ENCODE measurements at places on chromosomes 11 and 22. TPM values are rescaled to one million over a fixed set of nuclear protein-coding genes. Genes with fewer than 3 reads are reported as not detected.

DNA sequence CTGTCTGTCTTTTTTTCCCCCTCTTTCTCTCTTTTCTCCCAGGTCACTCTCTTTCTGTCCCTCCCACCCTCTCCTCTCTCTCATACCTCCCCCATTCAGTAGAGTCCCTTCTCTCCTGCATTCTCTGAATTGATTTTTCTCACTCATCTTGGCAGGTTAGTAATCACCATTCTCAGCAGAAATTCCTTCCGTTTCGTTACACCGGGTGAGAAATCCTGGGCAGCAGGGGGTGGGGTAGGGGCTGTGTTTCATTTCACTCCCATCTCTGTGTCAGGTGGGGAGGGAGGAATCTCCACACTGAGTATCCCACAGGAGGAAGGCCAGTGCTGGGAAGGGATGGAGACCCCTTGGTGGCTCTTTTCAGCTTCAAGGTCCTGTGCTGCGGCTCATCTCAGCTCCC lies 253.5 kb downstream of the MIAT start:
- H3K36me3 ChIP-seq, result no peaks in the 10 kb centered on the region
- DNase-seq, result no peak
- H3K4me1 ChIP-seq, result no peaks in the 10 kb centered on the region
- no peak overlapping the region for H3K27ac ChIP-seq
- no peak overlapping the region for H3K4me3 ChIP-seq
- H3K27me3 ChIP-seq, result peaks cover 24% of the 10 kb centered on the region

- no peaks in the 10 kb centered on the region for H3K4me1 ChIP-seq
- H3K36me3 ChIP-seq, result no peaks in the 10 kb centered on the region
- DNase-seq, result no peak
Measured at GRCh38 chr11:75241906-75242644, 1.5 kb downstream of the TPBGL start.

FOSL1 gene
- total RNA-seq, result 7.4 TPM

BTBD18 gene
- total RNA-seq, result not detected

DNA sequence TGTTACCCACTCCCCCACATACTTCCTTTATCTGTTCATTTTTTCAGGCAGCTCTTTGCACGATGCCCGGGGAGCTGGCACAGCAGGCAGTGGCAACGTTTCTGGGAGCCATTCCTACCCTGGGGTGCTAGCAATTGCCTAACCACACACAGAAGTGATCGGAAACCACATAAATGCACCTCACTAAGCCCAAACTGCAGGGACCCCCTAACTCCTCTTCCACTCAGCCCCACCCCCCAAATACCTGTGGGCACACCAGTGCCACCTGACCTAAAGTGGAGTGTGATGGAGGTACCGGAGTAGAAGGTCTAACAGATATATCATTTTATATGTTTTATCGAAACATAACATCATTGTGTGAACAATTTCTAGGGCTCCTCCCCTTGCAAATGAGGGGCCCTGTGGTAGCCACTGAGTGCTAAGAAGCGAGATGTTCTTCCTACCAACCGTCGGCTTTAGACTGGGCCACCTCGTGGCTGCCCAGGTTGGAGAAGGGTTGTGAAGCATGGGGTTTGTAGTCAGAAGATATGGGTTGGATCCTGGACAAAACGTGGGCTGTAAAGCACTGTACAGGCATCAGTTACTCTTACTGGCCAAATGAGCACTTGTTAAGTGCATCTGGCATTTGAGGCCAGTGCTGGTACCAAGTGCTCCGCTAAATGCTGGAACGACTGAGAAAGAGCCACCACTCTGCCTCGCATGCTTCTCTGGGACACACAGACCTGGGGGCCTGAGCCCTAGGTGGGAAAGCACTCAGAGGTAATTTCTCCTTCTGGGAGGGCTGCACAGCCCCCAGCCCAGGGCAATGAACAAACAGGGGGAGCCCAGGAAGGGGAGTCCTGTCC lies 2.8 kb downstream of the MRGPRD start:
- peaks cover 10% of the 10 kb centered on the region for H3K27me3 ChIP-seq
- no peak overlapping the region for H3K4me3 ChIP-seq
- no peaks in the 10 kb centered on the region for H3K4me1 ChIP-seq
- DNase-seq, result no peak
- no peak overlapping the region for H3K27ac ChIP-seq

- H3K4me1 ChIP-seq, result peaks cover 2% of the 10 kb centered on the region
- H3K27me3 ChIP-seq, result no peaks in the 10 kb centered on the region
- no peak overlapping the region for H3K4me3 ChIP-seq
- no peak overlapping the region for H3K27ac ChIP-seq
- peak; percentile 62 for DNase-seq
Measured at GRCh38 chr11:120565466-120566155, 54.1 kb downstream of the GRIK4 start.

DNA sequence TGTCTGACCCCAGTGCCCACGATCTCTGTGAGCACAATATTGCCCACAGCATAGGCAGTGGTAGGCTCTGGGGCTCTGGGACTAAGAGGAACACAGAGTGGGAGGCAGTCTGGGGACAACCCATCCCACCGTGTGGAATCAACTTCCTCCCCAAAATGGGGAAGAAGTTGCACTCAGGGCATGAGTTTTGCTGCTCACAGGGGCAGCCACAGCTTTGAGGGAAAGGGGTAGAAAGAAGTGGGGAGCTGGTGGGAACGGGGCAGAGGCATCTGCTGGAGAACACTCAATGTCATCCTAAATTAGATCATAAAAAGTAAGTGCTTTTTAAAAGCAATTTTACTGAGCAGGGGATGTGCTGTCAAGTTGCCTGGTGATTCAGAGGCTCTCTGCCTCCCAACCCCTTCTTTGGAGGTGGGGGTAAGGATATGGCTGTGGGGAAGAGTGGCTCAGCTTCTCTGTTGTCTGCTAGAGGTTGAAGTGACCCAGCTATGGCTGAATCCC lies 233.8 kb upstream of the NCAM1 start:
- H3K4me1 ChIP-seq, result no peaks in the 10 kb centered on the region
- no peaks in the 10 kb centered on the region for H3K27me3 ChIP-seq
- DNase-seq, result no peak
- no peak overlapping the region for H3K4me3 ChIP-seq
- H3K36me3 ChIP-seq, result no peaks in the 10 kb centered on the region
- no peak overlapping the region for H3K27ac ChIP-seq

DNA sequence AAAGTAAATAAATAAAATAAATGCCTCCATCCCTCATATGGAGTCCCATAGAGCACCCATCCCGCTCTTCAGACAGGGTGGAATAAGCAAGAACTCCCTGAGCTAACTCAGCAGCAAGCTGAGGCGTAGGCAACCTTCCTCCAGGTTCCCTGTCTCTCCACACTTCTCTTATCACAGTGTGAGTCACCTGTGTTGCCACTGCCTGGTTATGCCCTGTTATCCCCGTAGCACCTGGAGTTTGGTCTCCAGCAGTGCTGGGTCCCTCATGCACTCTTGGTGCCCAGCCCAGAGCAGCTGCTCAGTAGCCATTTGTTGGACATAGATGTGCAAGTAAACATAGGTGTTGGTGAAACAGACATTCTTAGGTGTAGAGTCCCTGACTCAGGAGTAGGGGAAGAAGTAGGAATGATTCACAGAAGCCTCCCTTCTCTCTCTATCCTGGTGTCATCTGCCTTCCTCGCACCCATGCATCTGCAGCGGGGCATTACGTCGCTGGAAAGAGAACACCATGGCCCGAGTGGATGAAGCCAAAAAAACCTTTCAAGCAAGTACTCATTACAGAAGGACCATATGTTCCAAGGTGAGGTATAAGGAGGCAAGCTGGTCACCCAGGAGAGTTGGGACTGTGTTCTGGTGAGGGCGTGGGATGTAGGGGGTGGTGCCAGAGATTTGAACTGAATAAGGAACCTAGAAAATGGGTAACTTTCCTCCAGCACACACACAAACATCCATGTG lies 56.0 kb downstream of the PISD start:
- no peak overlapping the region for H3K4me3 ChIP-seq
- no peaks in the 10 kb centered on the region for H3K27me3 ChIP-seq
- H3K36me3 ChIP-seq, result peaks cover 6% of the 10 kb centered on the region
- peaks cover 10% of the 10 kb centered on the region for H3K4me1 ChIP-seq
- H3K27ac ChIP-seq, result no peak overlapping the region
- DNase-seq, result no peak

DNA sequence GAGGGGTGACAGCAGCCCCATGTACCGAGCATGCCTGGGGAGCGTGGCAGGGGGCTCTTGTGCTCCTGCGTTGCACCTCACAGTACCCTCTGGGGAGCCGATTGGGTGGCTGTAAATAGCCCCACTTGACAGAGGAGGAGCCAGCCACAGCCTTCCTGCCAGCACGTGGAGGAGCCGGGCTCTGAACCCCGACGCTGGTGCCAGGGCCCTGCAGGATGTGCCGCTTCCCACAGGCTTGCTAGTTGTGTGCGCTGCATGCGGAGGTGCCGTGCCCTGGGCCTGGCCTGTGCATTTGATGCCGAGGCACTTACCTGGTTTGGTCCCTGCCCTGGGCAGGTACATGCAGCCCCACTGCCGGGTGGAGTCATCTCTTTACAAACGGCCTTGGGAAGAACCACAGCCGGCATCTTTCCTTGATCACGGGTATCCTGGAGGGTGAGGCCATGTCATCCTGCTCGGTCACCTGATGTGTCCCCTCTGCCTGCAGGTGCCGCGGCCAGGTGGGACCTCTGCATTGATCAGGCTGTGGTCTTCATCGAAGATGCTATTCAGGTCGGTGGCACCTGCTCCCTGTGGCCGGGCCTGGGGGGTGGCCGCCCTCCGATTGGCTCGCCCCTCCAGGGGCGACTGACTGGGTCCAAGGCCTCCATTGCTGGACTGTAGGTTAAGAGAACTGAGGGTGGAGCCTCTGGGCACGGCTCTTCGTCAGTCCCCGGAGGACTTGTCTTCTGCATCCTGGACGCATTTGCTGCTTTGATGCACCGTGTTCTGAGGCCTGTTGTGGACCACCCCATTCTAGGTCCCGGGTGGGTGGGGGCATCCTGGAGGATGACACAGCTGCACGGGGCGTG lies 5.0 kb downstream of the TPCN2 start:
- peaks cover 2% of the 10 kb centered on the region for H3K36me3 ChIP-seq
- DNase-seq, result no peak
- no peak overlapping the region for H3K27ac ChIP-seq
- no peaks in the 10 kb centered on the region for H3K27me3 ChIP-seq

OR52E8 gene
- not detected for total RNA-seq

- no peak overlapping the region for H3K27ac ChIP-seq
- no peaks in the 10 kb centered on the region for H3K27me3 ChIP-seq
- DNase-seq, result peak; percentile 78
- no peak overlapping the region for H3K4me3 ChIP-seq
- peaks cover 5% of the 10 kb centered on the region for H3K4me1 ChIP-seq
Measured at GRCh38 chr11:88414385-88414861, 76.9 kb upstream of the CTSC start.

- no peaks in the 10 kb centered on the region for H3K36me3 ChIP-seq
- no peak overlapping the region for H3K4me3 ChIP-seq
- no peaks in the 10 kb centered on the region for H3K4me1 ChIP-seq
- no peak overlapping the region for H3K27ac ChIP-seq
Measured at GRCh38 chr11:32792111-32792947, 2.1 kb downstream of the CCDC73 start.

GRCh38 chr11:33704240-33705002 lies 3.8 kb upstream of the C11orf91 start:
- no peak for DNase-seq
- H3K27ac ChIP-seq, result peak overlapping the region; percentile 5
- H3K27me3 ChIP-seq, result no peaks in the 10 kb centered on the region
- H3K4me3 ChIP-seq, result no peak overlapping the region
- H3K4me1 ChIP-seq, result peaks cover 36% of the 10 kb centered on the region

OR2AT4 gene
- total RNA-seq, result not detected

DNA sequence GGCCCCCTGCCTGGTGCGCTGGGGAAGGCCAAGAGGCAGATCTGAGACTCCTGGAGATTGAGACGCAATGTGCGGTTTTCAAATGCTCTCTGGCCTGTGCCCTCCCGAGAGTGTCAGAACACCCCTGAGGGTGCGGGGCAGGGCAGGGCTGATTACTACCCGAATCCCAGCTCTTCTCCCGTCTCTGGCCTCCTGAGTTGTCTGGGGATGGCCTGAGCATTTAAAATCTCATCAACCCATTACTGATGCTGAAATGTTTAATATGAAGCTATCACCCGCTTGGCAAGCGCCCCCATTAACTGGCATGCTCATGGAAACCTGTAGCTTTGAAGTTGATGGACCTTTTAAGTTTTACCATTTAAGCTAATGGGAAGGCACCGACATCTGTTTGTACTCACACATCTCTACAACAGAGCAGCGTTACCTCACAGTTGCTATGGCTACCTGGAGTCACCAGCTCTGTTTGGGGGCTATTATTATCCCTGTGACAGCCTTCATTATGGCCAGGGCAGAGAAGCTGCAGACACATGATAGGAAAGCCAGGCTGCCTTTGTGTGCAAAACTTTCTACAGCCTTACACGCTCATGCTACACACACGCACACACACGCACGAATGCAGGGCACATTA lies 3.6 kb upstream of the MB start:
- H3K4me1 ChIP-seq, result peaks cover 2% of the 10 kb centered on the region
- peaks cover 3% of the 10 kb centered on the region for H3K27me3 ChIP-seq
- H3K4me3 ChIP-seq, result no peak overlapping the region
- no peak for DNase-seq
- H3K27ac ChIP-seq, result no peak overlapping the region

DNA sequence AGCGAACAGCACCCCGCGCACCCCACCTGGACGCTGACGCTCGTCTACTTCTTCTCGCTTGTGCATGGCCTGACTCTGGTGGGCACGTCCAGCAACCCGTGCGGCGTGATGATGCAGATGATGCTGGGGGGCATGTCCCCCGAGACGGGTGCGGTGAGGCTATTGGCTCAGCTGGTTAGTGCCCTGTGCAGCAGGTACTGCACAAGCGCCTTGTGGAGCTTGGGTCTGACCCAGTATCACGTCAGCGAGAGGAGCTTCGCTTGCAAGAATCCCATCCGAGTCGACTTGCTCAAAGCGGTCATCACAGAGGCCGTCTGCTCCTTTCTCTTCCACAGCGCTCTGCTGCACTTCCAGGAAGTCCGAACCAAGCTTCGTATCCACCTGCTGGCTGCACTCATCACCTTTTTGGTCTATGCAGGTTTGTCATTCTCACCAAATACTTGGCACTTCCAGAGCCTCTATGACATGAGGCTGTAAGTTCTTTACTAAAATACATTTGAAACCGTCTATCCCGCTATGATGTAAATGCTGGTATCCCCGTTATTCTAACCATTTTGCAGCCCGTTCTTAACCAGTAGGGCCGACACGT lies 535 bp downstream of the AQP11 start:
- H3K27me3 ChIP-seq, result no peaks in the 10 kb centered on the region
- H3K27ac ChIP-seq, result peak overlapping the region; percentile 31
- peak; percentile 46 for DNase-seq
- H3K4me3 ChIP-seq, result peak overlapping the region; percentile 40

- H3K27me3 ChIP-seq, result no peaks in the 10 kb centered on the region
- H3K36me3 ChIP-seq, result no peaks in the 10 kb centered on the region
- peak; percentile 69 for DNase-seq
- peaks cover 2% of the 10 kb centered on the region for H3K4me1 ChIP-seq
Measured at GRCh38 chr11:110883256-110883655, 171.0 kb upstream of the ARHGAP20 start.

Measured in fibroblast of lung (primary cell).